Spinal cord (tissue), 10 donors: ENCODE measurements at places on chromosomes 2 and 18.

GRCh38 chr18:70158992-70159717, 46.3 kb downstream of the RTTN start:
- no peaks in the 10 kb centered on the region for H3K27me3 ChIP-seq
- no peak for DNase-seq
- no peak overlapping the region for H3K4me3 ChIP-seq
- H3K36me3 ChIP-seq, result peaks cover 6% of the 10 kb centered on the region
- H3K4me1 ChIP-seq, result no peaks in the 10 kb centered on the region

GRCh38 chr2:15829985-15830384, 110.4 kb upstream of the MYCN start:
- H3K36me3 ChIP-seq, result no peaks in the 10 kb centered on the region
- H3K27ac ChIP-seq, result no peak overlapping the region
- peaks cover 6% of the 10 kb centered on the region for H3K27me3 ChIP-seq
- DNase-seq, result no peak
- no peak overlapping the region for H3K4me3 ChIP-seq

GRCh38 chr18:815353-815752, 3.3 kb upstream of the YES1 start:
- H3K4me1 ChIP-seq, result peaks cover 6% of the 10 kb centered on the region
- DNase-seq, result no peak
- H3K27me3 ChIP-seq, result no peaks in the 10 kb centered on the region
- H3K36me3 ChIP-seq, result no peaks in the 10 kb centered on the region
- no peak overlapping the region for H3K4me3 ChIP-seq

GRCh38 chr2:31324016-31324633, 90.2 kb downstream of the EHD3 start:
- H3K36me3 ChIP-seq, result no peaks in the 10 kb centered on the region
- DNase-seq, result no peak
- H3K27me3 ChIP-seq, result no peaks in the 10 kb centered on the region

DNA sequence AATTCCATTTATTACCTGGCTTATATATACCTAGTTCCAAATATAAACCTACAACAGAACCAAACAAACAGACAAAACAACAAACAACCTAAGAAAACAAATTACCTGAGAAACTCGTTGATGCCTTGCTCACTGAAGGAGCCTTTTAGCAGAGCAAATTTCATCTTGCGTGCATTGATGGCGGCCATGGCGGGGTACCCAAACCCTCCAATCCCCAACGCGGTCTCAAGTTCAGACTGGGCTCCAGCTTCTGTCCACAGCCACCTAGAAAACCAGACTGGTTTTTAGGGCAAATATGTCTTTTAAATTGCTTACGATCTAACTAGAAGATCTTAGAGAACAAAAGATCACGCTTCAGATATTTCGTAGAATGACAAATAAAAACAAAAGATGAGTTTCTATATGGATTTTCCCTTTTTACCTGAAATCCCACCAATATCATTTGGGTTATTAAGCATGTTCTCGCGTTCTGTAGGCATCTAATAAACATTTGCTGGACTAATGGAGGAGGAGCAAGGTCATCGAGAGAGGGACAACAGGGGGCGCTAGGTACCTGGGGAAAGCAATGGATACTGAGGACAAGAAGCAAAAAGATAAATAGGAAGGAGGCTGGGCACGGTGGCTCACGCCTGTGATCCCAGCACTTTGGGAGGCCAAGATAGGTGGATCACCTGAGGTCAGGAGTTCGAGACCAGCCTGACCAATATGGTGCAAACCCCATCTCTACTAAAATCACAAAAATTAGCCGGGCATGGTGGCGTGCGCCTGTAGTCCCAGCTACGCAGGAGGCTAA, 25.2 kb downstream of the PDIA6 start:
- H3K4me3 ChIP-seq, result no peak overlapping the region
- H3K27me3 ChIP-seq, result no peaks in the 10 kb centered on the region
- peaks cover 53% of the 10 kb centered on the region for H3K36me3 ChIP-seq
- H3K27ac ChIP-seq, result no peak overlapping the region

- H3K4me1 ChIP-seq, result no peaks in the 10 kb centered on the region
- H3K27ac ChIP-seq, result peak overlapping the region; percentile 42
- H3K36me3 ChIP-seq, result no peaks in the 10 kb centered on the region
- no peaks in the 10 kb centered on the region for H3K27me3 ChIP-seq
- no peak overlapping the region for H3K4me3 ChIP-seq
These were observed 156.7 kb downstream of the ARHGAP28 start for GRCh38 chr18:6885992-6886796.

GRCh38 chr2:16227811-16228462, 287.6 kb downstream of the MYCN start:
- peaks cover 4% of the 10 kb centered on the region for H3K27me3 ChIP-seq
- DNase-seq, result no peak
- H3K27ac ChIP-seq, result no peak overlapping the region

DNA sequence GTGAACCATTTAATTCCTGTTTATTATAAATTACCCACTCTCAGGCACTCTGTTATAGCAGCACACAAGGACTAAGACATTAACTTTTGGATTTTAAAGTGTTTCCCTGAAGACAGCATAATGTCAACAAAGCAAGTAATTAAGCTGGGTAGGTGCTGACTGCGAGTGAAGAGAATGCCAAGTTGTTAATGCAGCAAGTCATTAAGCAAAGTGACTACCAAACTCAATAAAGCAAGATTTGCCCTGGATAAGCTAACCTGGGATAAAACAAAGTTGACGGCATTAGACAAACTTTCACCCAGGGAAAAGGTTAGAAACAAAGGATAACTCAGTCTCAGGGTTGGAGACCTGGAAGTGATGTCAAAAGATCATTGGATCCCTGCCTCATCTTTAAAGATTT, 28.4 kb upstream of the NABP1 start:
- DNase-seq, result no peak
- H3K4me3 ChIP-seq, result no peak overlapping the region
- H3K27ac ChIP-seq, result no peak overlapping the region
- H3K27me3 ChIP-seq, result no peaks in the 10 kb centered on the region

DNA sequence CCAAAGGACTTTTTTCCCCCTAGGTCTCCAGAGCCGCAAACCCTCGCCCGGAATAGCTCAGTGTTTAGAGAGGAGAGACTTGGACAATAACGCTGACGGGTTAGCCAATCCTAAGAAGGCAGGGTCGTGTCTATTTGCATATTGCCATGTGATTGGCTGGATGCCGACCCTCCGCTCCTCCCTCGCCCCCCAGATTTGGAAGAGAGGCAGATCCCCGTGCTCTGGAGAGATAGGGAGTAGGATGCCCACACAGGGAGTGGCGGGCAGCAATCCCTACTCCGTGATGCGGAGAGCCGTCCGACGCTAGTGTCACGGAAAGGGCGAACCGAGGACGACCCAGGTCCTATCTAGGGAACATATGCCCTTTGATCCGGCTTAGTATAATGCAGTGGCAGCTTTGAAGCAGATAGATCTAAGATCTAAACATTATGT, 1.4 kb downstream of the WNT6 start:
- peaks cover 67% of the 10 kb centered on the region for H3K27me3 ChIP-seq
- H3K4me1 ChIP-seq, result peaks cover 40% of the 10 kb centered on the region
- H3K27ac ChIP-seq, result no peak overlapping the region
- H3K4me3 ChIP-seq, result peak overlapping the region; percentile 37
- no peaks in the 10 kb centered on the region for H3K36me3 ChIP-seq
- DNase-seq, result peak; percentile 96

- no peaks in the 10 kb centered on the region for H3K27me3 ChIP-seq
- no peak overlapping the region for H3K4me3 ChIP-seq
- no peak for DNase-seq
These were observed 1462.8 kb upstream of the LRRTM1 start for GRCh38 chr2:81767187-81767912.

- peaks cover 52% of the 10 kb centered on the region for H3K36me3 ChIP-seq
- DNase-seq, result no peak
- H3K27ac ChIP-seq, result no peak overlapping the region
- peaks cover 6% of the 10 kb centered on the region for H3K4me1 ChIP-seq
These were observed 19.7 kb upstream of the SAG start for GRCh38 chr2:233287871-233288270.

- no peak overlapping the region for H3K27ac ChIP-seq
- H3K36me3 ChIP-seq, result peaks cover 9% of the 10 kb centered on the region
- no peak overlapping the region for H3K4me3 ChIP-seq
- no peaks in the 10 kb centered on the region for H3K27me3 ChIP-seq
- no peak for DNase-seq
- peaks cover 22% of the 10 kb centered on the region for H3K4me1 ChIP-seq
These were observed 5.9 kb downstream of the LYPD1 start for GRCh38 chr2:132664096-132664495.

DNA sequence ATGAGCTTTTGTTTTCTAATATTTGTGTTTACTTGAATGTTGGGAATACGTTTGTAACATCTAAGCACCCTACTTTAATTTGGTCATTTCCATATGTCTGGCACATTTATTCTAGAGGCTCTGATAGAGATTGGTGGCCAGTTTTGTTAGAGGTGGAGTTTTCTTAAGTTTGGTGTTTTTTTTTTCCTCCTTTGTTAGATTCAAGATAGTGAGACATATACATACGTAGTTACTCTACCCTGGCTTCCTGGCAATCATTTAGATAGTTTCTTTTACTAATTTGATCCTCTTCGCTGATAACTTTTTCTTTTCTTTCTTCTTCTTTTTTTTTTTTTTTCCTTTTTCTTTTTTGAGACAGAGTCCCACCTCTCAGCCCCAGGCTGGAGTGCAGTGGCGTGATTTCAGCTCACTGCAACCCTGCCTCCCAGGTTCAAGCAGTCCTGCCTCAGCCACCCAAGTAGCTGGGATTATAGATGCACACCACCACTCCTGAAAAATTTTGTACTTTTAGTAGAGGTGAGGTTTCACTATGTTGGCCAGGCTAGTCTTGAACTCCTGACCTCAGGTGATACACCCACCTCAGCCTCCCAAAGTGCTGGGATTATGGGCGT, 26.6 kb downstream of the SMCHD1 start:
- DNase-seq, result no peak
- no peaks in the 10 kb centered on the region for H3K4me1 ChIP-seq
- peaks cover 9% of the 10 kb centered on the region for H3K36me3 ChIP-seq

DNA sequence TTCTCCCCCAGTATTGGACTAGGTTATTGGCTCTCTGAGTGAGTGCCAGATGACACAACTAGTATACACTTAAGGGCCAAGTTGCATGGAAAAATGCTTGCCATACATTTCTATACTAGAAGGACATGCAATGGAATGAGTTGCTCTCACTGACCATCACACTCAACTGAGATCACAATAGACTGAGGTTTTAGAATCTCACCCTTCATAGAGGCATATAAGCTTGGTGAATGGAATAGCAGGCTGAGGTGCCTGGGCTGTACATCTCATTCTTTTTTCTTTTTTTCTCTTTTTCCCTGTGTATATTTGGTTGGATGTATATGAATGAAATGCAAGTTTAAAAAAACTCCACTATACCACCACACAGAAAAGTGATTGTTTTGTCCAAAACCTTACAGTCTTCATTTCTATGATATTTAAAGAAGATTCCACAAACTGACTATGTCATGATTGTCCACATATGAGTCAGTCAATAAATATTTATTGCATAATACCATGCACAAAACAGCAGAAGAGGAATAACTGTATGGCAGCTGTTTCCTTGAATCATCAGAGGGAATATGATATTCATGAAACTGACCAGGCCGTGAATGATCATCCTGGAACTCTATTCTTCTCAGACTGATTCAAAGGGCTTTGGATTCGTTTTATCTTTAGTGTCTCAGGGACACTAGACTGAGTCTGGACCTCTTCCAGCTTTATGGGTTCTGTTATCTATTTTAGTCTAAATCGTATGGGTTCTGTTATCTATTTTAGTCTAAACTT, 122.6 kb upstream of the STK17B start:
- no peaks in the 10 kb centered on the region for H3K27me3 ChIP-seq
- H3K36me3 ChIP-seq, result peaks cover 6% of the 10 kb centered on the region
- no peak for DNase-seq
- no peak overlapping the region for H3K27ac ChIP-seq
- H3K4me1 ChIP-seq, result no peaks in the 10 kb centered on the region

DNA sequence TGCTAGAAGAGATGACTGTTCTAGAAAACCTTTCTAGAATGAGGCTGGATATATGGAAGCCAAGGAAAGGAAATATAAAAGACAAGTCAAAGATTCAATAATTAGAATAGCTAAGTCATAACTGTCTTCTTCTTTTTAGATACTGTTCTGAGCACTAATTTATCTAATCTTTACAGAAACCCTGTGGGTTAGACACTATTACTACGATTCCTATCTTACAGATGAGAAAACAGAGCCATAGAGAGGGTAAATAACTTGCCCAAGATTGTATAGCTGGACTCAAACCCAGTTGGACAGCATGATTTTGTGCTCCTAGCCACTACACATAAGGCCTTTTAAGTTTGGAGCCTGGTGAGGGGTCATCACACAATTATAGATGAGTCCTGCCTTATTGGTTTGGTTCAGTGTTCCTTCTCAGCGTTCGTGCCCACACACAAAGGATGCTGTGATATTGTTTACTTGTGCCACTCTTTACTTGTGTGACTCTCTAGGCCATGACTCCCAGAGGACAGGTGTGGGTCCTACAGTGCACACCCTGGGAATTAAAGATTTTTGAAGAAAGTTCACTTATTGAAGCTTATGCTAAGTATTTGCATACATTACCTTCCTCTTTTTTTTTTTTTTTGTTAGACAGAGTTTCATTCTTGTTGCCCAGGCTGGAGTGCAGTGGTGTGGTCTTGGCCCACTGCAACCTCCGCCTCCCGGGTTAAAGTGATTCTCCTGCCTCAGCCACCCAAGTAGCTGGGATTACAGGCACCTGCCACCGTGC, 153.7 kb downstream of the PRKCE start:
- no peak overlapping the region for H3K4me3 ChIP-seq
- H3K36me3 ChIP-seq, result no peaks in the 10 kb centered on the region
- DNase-seq, result no peak
- H3K27me3 ChIP-seq, result no peaks in the 10 kb centered on the region
- H3K27ac ChIP-seq, result no peak overlapping the region
- no peaks in the 10 kb centered on the region for H3K4me1 ChIP-seq

DNA sequence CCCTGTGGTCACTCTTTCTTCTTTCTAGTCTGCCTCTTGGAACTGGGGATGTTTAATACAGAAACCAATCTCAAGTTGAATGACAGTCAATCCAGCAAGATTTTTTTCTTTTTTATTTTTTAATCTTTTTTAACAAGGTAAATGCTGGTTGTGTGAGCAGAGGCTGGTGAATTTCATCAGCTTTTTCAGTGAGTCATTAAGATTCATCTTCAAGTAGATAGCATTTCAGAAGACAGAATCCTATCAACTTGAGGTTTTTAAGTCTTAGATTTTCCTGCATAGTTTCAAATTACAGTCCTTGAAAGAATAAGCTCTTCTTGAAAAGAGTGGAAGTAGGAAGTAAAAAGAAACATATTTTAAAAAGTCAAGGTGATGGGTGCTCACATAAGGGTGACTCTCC, 12.4 kb downstream of the SLC8A1 start:
- no peak for DNase-seq
- no peaks in the 10 kb centered on the region for H3K36me3 ChIP-seq
- no peak overlapping the region for H3K27ac ChIP-seq
- peaks cover 6% of the 10 kb centered on the region for H3K4me1 ChIP-seq
- H3K4me3 ChIP-seq, result no peak overlapping the region

- H3K4me1 ChIP-seq, result peaks cover 3% of the 10 kb centered on the region
- no peaks in the 10 kb centered on the region for H3K27me3 ChIP-seq
- H3K4me3 ChIP-seq, result no peak overlapping the region
- H3K36me3 ChIP-seq, result no peaks in the 10 kb centered on the region
- H3K27ac ChIP-seq, result no peak overlapping the region
- DNase-seq, result no peak
These were observed 29.9 kb downstream of the PELI1 start for GRCh38 chr2:64114063-64114911.

- H3K36me3 ChIP-seq, result no peaks in the 10 kb centered on the region
- no peaks in the 10 kb centered on the region for H3K27me3 ChIP-seq
- H3K4me1 ChIP-seq, result peaks cover 3% of the 10 kb centered on the region
- H3K4me3 ChIP-seq, result no peak overlapping the region
These were observed 82.2 kb upstream of the ITGA4 start for GRCh38 chr2:181374781-181375675.
